ENCODE measurements at places on chromosomes 12 and 14.

DNA sequence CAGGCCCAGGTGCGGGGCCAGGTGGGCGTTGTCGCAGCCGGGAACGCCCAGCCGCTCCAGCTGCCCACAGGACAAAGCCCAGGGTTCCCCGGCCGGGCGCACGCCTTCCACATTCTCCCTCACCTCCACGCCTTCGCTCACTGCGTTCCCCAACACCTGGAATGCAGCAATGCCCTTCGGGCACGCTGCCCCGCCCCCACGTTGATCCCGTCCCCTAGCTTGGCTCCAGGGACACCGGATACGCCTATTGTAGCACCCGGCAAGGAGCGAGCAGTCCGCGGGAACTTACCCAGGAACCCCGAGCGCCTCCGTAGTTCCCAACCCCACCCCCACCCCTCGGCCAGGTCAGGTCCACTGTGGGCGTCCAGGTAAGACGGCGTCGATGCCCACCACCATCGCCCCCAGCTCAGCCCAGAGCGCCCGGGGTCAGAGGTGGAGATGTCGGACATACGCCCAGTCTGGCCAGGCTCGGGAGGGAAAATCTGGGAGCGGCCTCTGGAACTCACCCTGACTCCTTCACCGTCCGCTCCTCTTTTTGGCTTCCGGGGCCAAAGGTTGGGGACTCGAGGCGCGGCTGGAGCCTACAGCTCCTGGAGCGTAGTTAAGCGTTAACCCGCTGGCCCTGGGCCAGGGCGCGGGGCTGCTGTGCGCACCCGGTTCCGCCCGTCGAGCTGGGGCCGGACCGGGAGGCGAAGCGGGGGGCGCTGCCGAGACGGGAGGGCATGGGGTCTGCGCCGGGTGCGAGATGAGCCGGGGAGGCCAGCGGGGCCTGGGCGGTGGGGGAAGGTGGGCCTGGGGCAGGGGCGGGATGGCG is 594 bp upstream of the CEP170B start:
- no peak for DNase-seq

DNA sequence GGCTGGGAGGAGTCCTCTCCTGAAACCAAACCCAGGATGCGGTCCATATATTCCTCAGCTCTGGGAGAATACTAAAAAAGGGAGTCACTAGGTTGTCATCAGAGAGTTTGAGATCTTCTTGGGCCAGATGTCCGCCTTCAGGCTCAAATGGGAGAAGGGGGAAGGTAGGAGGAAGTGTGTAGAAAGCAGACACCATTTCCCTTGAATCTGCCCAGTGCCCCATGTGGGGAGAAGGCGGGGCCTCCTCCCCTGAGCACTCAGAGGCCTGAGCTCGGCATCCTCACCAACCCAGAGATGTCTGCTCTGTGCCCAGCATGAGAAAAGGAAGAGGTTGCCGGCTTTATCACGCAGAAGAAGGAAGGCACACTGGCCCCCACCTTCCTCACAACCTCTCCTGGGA is 37.3 kb downstream of the LTBP2 start:
- no peak for DNase-seq

- no peak for DNase-seq
Measured at GRCh38 chr14:91261986-91262549, 17.6 kb upstream of the GPR68 start.

GRCh38 chr12:30679241-30679640 is 16.4 kb downstream of the IPO8 start:
- no peak for DNase-seq

GRCh38 chr14:93395231-93395630 is 35.5 kb upstream of the UNC79 start:
- no peak for DNase-seq

DNA sequence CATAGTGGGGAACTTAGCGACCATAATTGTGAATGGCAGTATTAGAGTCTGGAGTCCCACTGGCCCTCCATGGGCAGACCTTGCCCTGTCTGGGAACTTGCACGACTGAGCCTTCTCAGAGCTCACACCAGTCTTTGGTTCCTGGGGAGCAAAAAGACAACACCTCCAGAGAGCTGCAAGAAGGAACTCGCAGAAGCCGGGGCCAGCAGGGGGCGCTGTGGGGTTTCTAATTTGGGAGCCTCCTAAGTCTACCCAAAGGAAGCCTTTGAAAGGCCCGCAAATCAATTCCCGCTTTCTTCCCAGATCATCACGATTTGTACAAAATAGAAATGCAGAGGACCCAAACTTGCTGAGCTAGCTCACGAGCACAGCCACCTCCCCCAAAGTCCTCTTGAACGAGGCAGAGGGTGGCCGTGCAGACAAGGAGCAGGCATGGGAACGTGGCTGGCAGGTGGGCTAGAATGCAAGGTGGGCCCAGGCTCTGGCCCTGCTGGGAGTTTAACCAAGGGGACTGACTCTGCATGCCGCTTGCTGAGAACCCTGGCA is 46.3 kb upstream of the FBXO21 start:
- DNase-seq: peak; percentile 94

- no peak for DNase-seq
Measured at GRCh38 chr12:94147387-94147990, 888 bp upstream of the PLXNC1 start.

All from NCI-H1694 (cell line).